ENCODE measurements at places on chromosomes 12 and 14.

DNA sequence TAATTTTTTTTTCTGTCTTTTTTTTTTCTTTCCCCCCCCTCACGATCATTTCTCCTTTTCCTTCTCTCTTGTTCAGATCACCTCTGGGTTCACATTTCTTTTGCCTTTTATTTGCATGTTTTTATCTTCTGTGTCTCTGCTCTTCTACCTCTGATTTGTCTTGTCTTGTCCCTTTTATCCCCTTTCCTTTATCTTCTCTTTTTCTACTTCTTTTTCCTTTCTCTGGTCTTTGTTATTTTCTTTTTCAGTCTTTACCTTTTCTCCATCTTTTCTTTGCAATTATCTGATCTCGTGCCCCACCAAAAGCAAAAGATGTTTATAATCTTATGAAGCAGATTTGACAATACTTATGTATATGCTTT, 77.8 kb upstream of the RAP1B start:
- no peak for DNase-seq

GRCh38 chr12:46661110-46661845, 164.5 kb downstream of the SLC38A4 start:
- no peak for DNase-seq

DNA sequence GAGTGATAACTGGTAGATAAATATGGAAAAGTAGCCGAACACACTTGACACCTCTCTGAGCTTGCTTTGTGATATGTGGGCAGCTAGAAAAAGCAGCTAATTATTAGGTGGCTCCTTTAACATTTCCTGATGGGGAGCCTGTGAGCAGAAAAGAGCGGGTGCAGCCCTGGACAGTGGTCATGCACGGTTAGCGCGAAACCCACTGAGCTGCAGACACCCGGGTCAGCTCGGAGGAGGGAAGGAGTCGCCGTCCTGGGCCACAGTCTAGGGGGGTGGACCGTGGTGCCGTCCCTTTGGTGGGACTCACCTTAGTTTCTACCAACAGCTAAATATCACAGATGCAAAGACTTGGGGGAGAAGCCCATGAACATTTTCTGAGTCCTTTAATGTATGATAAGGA, 6.6 kb downstream of the COA8 start:
- no peak for DNase-seq

- no peak for DNase-seq
Measured at GRCh38 chr14:67900231-67900630, 80.7 kb downstream of the RAD51B start.

- no peak for DNase-seq
Measured at GRCh38 chr12:115964626-115965025, 312.9 kb downstream of the MED13L start.

DNA sequence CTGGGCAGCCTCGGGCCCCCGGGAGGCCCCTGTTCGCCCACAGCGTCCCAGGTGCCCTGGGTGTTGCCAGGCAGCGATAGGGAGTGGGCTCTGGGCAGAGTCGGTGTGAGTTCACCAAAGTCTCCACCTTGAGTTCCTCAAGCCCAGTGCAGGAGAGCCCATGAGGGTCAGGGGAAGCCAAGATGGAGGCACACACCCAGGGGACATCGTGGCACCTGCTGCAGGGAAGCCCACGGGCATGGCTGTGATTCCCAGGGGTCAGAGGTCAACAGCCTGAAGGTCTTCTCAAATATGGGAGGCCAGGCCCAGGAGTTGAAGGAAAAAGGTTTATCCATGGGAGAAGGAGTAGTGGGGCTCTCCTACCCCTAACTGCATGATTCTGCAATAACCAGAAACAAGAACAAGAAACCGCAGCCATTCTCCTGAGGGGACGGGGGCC, 148.8 kb downstream of the ADGRD1 start:
- peak; percentile 7 for DNase-seq

- DNase-seq, result no peak
Measured at GRCh38 chr12:11705010-11705409, 55.5 kb downstream of the ETV6 start.

GRCh38 chr12:14272956-14273912, 92.2 kb upstream of the ATF7IP start:
- DNase-seq, result no peak

- no peak for DNase-seq
Measured at GRCh38 chr14:24422261-24422660, 7.2 kb downstream of the CBLN3 start.

DNA sequence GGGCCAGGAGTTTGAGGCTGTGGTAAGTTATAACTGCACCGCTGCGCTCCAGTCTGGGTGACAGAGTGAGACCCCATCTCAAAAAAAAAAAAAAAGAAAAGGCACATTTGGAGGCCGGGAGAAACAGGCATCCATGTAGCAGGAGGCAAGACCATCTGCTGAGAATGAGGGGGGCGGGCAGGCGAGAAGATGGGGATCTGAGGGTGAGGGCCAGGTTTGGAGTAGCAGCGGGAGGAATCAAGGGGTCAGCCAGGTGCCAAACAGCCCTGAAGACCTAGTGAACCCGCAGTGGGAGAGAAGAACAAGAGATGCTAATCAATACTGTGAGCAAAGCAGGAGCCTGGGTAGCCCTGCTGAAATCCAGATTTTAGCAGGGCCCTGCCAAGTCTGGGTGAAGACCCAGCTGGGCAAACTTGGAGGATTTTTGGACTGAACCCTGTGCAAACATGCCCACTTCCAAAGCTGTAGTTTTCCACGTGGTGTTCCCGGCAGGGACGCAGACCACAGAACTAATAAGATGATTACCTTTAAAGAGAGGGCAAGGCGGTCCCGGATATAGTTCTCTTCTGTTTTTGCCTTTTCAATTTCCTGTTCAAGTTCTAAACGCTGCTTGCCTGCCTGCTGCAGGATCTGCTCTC, 61.0 kb downstream of the NIN start:
- DNase-seq, result no peak

DNA sequence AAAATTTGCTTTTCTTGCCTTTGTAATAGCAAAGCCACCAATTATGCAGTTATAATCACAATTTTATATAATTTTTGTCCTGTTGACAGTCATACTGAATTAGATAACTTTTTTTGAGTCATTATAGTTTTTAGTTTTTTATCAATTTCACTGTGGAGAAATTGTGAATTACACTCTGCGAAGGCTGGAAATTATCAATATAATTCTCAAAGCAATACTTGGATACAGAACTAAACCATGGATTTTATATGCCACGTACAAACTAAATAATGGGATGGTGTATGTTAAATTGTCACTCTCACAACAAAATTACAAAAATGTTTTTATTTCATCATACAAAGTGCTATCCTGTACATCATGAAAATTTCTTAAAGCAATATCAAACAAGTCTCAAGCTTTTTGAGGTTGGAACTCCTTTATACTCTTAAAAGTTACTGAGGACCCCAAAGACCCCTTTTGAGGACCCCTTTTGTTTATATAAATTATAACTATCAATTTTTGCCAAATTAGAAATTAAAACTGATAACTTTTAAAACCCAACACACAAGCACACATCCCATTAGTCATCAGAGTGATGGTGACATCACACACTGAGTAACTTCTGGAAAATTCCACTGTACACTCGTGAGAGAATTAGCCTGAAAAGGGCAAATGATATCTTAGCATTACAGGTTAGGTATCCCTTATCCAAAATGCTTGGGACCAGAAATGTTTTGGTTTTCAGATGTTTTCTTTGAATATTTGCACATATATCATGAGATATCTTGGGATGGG, 19.8 kb upstream of the AQP2 start:
- no peak for DNase-seq

DNA sequence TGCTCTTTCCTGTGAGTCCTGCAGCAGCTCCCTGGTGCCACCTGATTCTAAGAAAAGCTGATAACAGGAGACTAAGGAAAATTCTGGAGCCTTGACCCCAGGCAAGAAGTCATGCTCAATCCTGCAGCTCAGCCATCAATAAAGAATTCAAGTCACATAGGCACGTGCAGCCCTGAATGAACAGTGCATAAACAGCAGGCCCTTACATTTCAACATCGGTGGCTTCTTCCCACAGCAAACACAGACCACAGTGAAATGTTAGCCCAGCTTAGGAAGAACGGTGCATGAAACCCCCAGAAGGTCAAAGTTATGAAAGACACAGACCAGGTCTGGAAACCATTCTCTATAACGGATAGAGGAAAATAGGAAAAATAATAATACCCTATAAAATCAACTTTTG, 10.5 kb downstream of the CINP start:
- DNase-seq, result no peak

- no peak for DNase-seq
Measured at GRCh38 chr14:55457496-55457895, 17.1 kb upstream of the TBPL2 start.

- DNase-seq, result no peak
Measured at GRCh38 chr12:127963933-127964332, 303.0 kb upstream of the TMEM132C start.

GRCh38 chr12:100798286-100799160, 3.9 kb downstream of the ANO4 start:
- no peak for DNase-seq

DNA sequence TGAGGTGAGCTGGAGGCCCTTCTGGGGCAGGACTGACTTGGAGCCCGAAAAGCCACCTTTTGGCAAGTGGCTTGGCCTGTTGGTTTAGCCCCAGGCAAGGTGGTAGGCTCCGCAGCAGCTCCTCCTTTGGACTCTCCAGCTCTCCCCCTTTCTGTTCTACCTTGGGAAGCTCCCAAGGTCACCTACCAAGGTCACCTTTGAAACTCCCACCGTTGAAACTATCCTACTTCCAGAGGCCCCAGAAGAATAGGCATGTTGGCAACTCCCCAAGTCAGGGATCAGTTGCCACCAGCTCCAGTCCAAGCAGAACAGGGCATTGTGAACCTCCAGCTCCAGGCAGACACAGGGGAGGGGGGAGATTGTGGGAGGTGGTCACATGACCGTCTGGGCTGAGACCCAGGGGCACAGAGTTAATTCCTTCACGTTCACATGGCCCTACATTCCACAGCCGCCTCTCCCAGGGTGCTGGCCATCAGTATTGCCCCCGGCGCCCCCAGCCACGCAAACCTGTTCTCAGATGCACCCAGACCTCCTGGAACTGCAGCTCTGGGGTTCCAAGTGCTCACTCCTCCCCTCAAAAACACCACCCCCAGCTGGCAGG, 14.4 kb downstream of the IRF2BPL start:
- DNase-seq, result no peak

- DNase-seq, result no peak
Measured at GRCh38 chr12:71216725-71217579, 59.2 kb upstream of the TSPAN8 start.

Data from stimulated activated CD8-positive, alpha-beta memory T cell treated with anti-CD3 and anti-CD28 coated beads, Interleukin-4, amount 100 ng/mL, for 48 hours (primary cell).